ENCODE measurements at places on chromosomes 3 and 15. TPM values are rescaled to one million over a fixed set of nuclear protein-coding genes. Genes with fewer than 3 reads are reported as not detected.

GRCh38 chr3:141294848-141295247 lies 63.2 kb downstream of the PXYLP1 start:
- DNase-seq: peak; percentile 62

DNA sequence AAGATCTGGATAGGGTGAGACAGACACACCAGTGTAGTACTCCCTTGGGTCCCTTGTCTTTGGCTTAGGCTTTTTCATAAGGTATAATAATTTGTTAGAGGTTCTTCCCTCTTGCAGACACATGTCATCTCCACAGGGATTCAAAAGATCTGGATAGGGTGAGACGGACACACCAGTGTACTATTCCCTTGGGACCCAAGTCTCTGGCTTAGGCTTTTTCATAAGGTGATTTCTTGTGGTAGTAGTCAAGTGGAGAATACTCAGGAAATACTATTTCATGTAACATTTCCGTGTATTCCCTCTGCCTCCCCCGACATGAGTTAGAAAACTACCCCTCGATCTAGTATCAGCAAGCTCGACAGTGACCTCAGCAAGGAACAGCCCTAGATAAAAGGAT lies 954 bp upstream of the MAPKBP1 start:
- DNase-seq: peak; percentile 20

DNA sequence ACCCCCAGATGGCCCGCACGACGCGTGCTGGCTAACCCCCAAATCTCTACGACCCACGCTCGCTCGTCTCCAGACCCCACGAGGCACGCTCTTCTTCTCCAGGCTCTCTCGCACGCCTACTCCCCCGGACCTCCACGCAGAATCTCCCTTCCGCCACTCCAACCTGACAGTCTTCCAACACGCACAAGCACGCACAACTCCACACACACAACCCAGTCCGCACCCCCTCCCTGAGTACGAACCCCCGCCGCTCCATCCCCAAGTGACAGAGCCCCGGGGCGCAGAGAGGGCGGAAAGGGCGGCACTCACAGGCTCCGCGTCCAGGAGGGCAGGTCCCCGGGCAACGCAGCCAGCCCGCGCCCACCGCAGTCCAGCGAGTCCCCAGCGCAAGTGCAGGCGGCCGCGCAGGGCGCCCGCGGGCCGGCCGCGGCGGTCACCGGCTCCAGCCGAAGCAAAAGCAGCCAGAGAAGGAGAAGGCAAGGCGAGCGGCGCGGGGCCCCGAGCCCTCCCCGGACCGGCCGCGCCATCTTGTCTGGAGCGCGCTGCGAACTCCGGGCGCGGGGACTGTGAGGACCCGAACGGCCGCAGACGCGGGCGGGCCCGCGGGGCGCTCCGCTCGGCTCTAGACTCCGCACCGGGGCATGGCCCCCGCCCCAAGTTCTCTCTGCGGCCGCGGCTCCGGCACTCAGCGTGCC lies 794 bp downstream of the LRIG1 start:
- DNase-seq: peak; percentile 13

DNA sequence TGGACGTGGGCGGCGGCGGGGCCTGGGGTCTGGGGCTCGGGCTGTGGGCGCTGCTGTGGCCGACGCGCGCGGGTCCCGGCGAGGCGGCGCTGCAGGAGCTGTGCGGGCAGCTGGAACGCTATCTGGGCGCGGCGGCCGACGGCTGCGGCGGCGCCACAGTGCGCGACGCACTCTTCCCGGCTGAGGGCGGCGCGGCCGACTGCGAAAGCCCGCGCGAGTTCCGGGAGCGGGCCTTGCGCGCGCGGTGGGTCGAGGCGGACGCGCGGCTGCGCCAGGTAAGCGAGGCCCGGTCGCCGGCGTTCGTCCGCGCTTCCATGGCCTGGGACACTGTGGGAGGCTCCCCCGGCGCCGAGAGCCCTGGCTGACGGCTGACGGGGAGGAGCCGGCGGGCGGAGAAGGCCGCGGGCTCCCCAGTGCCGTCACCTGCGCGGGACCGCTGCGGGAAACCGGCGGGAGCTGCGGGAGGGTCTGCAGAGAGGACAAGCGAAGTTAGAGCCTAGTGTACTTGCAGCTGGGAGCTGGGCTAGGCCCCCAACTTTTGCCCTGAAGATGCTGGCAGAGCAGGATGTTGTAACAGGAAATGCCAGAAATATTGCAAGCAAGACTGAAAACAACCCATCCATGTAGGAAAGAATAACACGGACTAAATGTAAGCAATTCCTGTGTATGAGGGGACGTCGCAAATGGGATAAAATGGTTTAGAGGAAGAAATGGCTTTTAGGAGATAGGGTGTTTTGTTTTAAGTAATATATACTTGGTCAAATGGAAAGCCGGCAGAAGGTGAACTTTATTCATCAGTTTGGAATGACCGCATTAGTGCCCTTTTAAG lies 847 bp downstream of the WHAMM start:
- DNase-seq: no peak

GRCh38 chr15:82021992-82022391 lies 23.8 kb downstream of the MEX3B start:
- DNase-seq: peak; percentile 88

DNA sequence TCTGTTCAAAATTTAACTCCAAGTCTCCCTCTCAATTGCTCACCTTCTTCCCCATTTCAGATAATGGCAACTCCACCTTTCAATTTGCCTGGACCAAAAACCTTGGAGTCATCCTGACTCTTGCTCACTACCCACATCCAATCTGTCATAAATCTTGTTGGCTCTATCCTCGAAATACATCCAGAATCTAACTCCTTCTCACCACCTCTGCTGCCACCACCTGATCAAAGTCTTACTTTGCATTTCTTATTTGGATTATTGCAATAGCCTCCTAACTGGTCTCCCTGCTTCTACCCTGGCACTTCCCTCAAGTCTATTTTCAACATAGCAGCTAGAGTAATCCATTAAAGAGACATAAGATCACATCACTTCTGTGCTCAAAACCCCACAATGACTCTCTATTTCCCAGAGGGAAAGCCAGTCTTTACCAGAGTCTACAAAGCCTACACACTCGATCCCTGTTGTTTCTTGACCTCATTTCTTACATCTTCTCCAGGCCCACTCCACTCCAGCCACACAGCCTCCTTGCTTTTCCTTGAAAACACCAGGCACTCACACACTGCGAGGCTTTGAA lies 86.6 kb downstream of the GPR156 start:
- DNase-seq: peak; percentile 38

Gene TEX55
- total RNA-seq: not detected

Gene GAP43
- 0.16 TPM for total RNA-seq

Gene MME
- 149 TPM for total RNA-seq
